NB4 (cell line): ENCODE measurements at places on chromosomes 16 and 17.

DNA sequence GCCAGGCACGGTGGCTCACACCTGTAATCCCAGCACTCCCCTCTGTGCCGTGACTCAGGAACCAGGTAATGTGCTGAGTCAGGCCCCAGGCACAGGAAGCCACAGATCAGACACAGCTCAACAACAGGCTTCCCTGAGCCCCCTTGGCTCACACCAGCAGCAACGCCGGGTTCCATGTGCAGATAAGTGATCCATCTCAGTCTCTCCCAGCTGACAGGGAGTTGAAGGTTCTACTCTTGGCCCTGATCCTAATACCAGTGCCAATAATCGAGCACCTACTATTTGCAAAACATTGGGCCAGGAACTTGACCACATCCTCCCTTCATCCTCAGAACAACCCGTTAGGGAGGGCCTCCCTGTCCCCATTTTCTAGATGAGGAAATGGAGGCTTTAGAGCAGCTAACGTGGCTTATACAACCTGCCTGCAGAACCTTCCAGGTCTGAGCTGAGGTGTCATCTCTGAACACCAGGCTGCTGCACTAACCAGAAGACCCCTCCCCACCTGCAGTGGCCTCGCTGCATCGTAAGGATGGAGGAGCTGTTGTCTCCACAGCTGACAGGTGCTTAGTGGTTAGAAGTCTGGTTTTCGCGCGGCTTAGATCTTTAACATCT lies 64.8 kb upstream of the AMZ2 start:
- DNase-seq: no peak

DNA sequence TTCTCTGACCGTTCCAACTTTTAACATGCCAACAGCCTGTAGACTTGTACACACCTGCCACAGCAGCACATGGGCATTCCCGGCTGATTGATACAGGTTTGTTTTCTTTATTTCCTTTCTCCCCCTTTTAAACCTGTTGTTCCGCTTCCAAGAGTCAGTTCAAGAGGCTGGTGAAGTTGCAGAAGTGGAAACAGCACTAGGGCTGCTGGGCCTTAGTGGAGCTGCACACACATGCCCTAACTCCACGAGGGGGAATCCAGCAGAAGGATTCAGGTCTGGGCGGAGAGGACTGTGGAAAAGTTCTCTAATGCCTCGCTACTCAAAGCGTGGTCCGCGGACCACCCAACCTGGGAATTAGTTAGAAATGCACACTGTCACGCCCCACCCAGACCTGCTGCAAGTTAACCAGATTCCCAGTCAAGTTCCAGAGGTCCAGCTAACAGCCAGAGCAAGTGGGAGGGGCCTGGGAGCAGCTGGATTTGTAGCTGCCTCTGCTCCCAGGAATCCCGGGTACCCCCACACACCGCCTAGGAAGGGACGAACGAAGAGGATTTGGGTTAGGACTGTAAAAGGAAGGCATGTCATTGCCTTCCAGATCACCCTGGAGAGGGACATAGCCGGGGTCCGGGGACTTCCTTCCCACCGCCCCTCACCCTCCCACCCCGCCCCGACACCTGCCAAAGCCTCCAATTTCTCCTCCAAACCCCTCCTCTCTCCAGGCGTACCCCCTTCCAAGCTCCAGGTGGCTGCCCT lies 542 bp downstream of the SLC39A11 start:
- peak; percentile 60 for DNase-seq

DNA sequence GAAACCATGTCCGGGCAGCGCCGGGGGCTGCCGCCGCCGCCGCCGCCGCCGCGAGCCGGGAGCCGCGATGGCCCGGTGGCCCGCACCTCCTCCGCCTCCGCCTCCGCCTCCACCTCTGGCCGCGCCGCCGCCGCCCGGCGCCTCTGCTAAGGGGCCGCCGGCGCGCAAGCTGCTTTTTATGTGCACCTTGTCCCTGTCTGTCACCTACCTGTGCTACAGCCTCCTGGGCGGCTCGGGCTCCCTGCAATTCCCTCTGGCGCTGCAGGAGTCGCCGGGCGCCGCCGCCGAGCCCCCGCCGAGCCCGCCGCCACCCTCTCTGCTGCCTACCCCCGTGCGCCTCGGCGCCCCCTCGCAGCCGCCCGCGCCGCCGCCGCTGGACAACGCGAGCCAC lies 587 bp downstream of the HS3ST4 start:
- DNase-seq: no peak

GRCh38 chr16:30706046-30706445 lies 7.1 kb downstream of the SRCAP start:
- no peak for DNase-seq

- DNase-seq: no peak
Observed at GRCh38 chr16:8199390-8199789, 390.9 kb downstream of the TMEM114 start.
